ENCODE measurements at places on chromosomes 3 and 15. TPM values are rescaled to one million over a fixed set of nuclear protein-coding genes. Genes with fewer than 3 reads are reported as not detected.

DNA sequence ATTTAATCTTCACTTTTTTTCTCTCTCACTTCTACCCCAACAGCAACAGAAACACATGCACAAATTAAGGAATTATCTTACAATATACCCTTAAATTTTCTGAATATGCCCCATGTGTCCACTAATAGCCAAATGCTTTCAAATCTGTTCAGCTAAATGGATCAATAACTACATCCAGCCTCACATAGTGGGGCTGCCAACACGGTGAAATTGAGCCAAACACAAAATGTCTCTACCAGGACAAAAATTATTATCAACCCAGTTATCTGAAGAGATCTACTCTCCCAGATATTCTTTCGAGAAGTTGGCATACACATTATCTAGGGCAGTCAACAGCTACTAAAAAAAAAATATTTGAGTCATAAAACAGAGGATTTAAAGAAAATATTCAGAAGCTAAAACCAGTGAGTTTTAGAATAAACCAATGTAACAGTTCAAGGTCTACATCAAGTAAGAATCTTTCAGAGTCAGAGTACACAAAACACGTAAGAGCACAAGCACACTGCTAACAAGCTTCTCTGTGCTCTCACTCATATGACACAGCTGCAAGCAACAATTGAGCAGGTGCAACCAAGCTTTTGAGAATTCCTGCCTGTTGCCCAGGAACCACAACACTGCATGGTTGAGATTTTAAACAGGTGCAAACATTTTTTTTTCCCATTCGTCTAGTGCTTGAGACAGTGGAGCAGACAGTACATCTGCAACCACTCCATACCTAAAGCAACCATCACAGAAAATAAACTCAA lies 247.7 kb downstream of the ZBTB20 start:
- DNase-seq = no peak

- DNase-seq = no peak
Observed at GRCh38 chr3:49567406-49567805, 13.1 kb downstream of the BSN start.

DNA sequence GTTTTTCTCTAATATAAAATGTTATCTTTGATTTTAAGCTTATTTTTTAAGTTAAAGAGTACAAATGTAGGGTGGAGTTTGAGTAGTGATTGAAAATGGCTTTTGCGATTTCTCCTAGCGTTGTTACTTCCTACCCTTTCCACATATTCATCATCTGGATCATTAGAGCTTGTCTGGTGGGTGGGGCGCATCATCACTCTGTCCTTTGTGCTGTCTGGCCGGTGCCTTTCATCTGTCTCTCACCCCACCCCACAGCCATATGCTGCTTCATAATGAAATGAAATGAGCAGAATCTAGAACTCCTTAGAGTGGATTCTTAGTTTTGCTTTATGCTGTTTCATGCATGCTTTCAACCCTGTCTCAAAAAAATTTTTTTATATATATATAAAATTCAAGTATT lies 44.3 kb downstream of the ATP1B3 start:
- no peak for DNase-seq

DNA sequence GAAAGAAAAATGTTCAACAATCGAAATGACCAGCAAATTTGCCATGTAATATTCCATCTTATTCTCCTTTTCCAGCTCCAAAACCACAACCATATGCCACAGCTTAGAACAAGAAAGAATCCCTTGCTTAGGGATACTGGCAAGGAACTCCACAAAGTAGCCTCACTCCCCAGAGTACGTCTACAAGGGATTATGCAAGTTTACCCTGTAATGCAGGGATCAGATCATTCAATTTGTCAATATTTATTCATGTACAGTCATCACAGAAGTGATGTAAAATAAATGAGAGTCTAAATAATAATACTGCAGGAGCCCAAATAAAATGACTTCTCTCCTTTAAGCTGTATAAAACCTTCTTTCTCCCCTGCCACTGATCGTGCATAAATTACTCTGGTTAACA lies 23.5 kb upstream of the MYO1E start:
- DNase-seq = no peak

- DNase-seq = no peak
Observed at GRCh38 chr3:50573566-50574443, 4.5 kb downstream of the HEMK1 start.

DNA sequence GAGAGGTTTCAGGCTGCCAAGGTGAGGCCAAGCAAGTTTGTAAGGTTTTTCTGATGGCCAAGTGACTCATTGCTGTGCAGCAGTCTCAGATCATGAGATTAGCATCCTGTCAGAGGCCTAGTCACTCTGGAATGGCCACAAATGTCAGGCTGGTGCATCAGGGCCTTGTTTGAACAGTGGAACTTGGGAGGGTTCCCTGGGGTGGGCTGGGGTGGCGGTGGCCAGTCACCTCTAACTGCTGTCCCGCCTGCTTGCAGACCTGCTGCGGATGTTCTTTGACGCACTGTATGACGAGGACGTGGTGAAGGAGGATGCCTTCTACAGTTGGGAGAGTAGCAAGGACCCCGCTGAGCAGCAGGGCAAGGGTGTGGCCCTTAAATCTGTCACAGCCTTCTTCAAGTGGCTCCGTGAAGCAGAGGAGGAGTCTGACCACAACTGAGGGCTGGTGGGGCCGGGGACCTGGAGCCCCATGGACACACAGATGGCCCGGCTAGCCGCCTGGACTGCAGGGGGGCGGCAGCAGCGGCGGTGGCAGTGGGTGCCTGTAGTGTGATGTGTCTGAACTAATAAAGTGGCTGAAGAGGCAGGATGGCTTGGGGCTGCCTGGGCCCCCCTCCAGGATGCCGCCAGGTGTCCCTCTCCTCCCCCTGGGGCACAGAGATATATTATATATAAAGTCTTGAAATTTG lies 2.8 kb upstream of the FAM131A start:
- no peak for DNase-seq

GRCh38 chr3:120907659-120908029 lies 361 bp upstream of the STXBP5L start:
- DNase-seq = no peak

- no peak for DNase-seq
Observed at GRCh38 chr3:20186600-20187004, 596 bp upstream of the SGO1 start.

GRCh38 chr3:64405211-64405835 lies 180.1 kb upstream of the PRICKLE2 start:
- DNase-seq = peak; percentile 51

DNA sequence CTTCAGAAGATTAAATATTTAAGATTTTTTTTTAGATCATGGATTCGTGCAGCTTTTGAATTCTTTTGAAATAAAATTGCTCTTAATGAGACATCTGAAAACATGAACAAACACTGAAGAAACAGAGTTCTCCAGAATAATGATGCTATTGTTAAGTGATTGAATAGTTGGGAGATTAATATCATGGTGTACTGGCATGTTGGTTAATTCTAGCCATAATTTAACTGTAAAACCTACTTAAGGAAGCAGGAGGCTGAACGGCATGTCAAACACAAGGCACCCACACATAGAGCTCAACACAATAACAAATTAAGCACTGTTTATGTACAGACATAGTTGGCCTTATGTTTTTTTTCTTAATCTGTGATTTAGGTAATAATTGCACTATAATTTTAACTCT lies 185.6 kb downstream of the RBMS3 start:
- DNase-seq = no peak

Gene WDR93
- not detected for polyA plus RNA-seq

Gene UNC13C
- polyA plus RNA-seq = 2.9 TPM

Gene RAD51
- polyA plus RNA-seq = 8.1 TPM

Gene MORC1
- not detected for polyA plus RNA-seq

DNA sequence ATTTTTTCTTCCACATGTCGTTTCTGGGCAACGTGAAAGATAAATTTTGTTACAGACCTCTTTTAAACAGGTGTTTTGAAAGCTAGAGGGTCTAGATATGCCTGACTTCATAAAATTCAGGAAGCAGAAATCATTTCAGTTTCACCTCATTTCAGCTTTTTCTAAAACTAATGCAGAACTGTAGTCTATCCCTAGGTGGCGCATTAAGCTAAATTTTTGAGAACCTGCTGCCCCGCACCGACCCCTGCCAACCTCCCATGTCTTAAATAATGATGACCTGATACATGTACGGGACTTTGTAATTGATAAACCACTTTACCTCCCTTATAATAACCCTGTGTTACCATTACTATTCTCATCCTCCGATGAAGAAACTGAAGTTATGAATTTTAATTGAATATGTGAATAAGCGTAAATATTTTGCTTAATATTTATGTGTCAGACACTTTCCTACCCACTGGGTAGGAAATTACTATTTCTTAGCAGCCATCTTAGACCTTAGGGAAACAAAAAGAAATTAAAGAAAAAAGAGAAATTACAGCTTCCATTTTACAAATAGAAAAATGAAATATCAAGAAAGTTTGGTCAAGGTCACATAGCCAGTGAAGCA lies 78.7 kb upstream of the GCNT3 start:
- DNase-seq = peak; percentile 29

DNA sequence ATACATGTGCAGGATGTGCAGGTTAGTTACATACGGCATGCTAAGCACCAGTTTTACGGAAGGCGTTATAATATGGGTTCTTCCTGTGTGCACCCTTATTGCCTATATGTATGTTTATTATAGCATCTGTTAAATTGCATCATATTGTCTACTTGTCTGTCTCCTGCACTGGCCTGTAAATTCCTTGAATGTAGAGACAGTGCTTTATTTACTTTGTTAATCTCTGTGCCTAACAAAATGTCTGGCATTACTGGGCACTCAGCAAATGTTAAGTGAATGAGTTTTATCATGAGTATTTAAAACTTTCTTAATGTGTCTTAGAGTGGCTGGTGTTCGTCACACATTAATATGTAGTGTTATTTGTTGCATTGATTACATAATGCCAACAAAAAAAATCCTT lies 23.8 kb downstream of the MGA start:
- DNase-seq = no peak

Gene GREM1
- polyA plus RNA-seq = 0.92 TPM

- no peak for DNase-seq
Observed at GRCh38 chr3:15667484-15667883, 65.9 kb downstream of the BTD start.

- DNase-seq = no peak
Observed at GRCh38 chr3:32842987-32843386, 25.2 kb downstream of the TRIM71 start.

Gene B3GNT5
- polyA plus RNA-seq = 10.1 TPM

Gene CTXN2
- not detected for polyA plus RNA-seq

DNA sequence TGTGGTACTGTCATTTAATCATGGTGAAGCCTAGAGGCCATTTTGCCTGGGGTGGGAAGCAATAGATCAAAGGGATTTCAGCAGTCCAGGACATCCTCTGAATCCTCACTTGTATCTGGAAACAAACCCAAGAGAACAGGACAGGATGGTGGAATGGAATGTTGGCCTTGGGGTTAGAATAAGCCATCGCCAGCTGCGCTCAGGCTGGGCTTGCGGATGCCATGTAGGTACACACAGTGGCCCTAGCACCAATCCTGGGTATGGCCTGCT lies 76.5 kb upstream of the ALDH1A3 start:
- DNase-seq = no peak

DNA sequence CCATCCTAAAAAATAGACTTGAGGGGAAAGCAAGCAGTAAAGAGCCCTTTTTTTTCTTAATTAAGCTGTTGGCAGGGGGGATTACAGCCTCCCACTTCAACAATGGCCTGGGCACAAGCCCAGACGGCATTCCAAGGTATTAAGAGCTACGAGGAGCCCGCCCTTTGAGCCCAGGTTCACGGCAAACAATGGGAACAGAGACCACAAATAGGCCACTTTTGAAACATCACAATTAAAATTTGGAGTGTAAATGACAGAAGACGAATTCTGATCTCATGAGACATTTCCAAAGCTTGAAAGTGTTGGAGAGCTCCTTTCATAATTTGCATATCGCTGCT lies 8.9 kb downstream of the CHSY1 start:
- no peak for DNase-seq

DNA sequence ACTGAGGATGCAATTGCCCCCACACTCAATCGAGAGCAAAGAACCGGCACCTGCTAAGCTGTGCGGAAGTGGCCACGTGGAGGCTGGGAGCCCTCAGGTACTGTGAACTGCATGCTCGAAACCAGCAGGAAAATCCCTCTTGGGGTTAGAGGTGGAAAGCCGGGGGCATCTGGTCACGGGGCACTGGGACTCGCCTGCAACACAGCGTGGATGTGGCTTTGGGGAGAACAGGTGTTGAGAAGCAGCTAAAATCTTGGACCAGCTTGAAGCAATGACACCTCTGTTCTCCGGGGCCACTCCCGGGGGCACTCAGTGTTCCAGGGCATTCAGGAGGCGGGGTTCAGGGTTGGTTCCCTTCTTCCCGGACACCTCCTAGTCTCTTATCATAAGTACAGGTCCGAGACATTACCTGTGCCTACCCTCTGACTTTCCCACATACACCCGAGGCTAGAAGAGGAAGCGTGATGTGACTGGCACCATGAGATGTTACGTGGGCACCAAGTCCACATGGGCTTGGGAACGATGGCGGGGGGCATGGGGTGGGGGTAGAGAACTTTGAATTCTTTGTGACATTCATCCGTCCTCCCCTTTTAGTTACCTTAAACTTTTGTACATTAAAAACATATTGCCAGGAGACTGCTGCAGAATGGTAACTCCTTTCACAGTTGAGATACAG lies 172.0 kb downstream of the ADAMTS17 start:
- DNase-seq = no peak

Gene CSPG5
- polyA plus RNA-seq = 1.6 TPM

GRCh38 chr3:127672429-127673190 lies at the start of gene ABTB1:
Gene ABTB1, plus strand, starts transcription at chr3:127672952. Its CDS starts 74 bp downstream, at chr3:127673026.
- peak; percentile 68 for DNase-seq

DNA sequence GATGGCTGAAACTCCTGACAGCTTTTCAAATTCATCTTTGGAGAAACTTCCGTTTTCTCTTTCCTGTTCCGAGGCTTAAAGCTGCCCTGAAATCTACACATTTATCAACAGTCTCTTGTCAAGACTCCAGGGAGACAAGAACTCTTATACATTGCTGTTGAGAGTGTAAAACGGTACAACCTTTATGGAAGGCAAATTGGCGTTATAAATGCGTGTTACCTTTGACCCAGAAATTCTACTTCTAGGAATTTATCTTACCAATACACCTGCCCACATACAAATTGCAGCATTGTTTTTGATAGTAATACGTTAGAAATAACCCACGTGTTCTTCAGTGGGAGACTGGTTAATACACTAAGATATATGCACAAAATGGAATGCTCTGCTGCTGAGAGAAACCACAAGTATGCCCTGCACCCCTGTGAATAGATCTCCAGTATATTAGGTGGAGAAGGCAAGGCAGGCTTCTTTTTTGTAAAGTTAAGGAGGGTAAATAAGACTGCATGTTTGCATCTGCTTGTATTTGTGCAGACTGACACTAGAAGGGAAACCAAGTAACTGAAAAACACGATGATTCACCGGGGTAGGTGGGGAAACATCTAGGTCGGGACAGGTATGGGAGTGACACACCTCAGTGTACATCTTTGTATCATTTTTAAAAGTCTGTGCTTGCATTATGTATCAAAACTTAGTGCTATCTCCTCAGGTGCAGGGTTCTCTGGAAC lies 97.5 kb downstream of the IGF1R start:
- DNase-seq = no peak

DNA sequence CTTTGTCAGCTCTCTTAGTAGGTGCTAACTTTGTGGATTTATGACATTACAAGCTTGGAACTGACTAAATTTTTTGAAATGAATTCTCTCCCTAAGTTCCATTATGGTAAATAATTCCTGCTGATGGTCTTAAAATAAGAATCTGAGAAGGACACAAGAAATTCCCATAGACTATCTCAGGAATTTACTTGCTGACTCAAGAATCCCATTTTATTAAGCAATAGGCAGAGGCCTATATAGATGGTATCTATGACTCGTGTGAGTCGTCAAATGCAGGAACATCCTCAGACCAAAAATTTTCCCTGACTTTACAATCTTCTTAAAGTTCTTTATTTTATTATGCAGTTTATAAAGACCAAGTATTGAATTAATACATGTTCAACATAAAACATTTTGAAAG lies 30.7 kb upstream of the CBLB start:
- DNase-seq = no peak

All from muscle of arm (tissue), 14 donors.